Osteocyte (in vitro differentiated cells): ENCODE measurements at places on chromosomes 12 and 14. TPM values are rescaled to one million over a fixed set of nuclear protein-coding genes. Genes with fewer than 3 reads are reported as not detected.

DNA sequence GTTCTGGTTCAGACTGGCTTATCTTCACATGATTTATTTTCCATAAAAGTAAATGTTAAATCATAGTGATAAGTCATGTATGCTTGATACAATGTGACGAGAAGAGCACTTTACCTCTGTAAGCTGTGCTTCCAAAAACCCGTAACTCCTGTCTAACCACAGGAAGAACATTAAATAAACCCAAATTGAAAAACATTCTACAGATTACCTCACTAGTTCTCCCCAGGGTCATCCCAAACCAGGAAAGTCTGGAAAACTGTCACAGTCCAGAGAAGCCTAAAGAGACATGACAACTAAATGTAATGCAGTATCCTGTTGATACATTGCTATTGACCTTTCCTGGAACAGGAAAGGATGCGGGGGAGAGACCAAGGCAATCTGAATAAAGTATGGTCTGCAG lies 32.5 kb upstream of the DUSP6 start:
- no peaks in the 10 kb centered on the region for H3K36me3 ChIP-seq
- no peaks in the 10 kb centered on the region for H3K27me3 ChIP-seq
- no peak for DNase-seq

DNA sequence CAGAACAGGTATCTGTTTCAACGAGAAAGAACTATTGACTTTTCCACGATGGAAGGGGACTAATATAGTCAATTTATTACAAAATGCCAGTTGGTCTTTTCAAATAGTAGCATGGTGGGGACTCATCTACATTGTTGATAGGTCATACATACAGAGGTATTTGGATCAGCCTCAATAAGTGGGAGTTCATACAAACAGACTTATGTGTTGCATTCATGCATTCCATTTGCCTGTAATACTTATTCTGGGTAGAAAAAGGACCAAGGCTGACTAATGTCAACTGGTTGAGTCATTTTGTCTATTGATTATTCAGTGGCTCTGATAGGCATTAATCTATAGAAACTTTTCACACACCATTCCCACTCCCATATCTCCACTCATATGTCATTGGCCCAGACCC lies 41.5 kb upstream of the GLIPR1 start:
- H3K36me3 ChIP-seq: no peaks in the 10 kb centered on the region
- H3K4me1 ChIP-seq: peaks cover 4% of the 10 kb centered on the region
- no peak overlapping the region for H3K4me3 ChIP-seq
- no peak for DNase-seq
- no peak overlapping the region for H3K27ac ChIP-seq

DNA sequence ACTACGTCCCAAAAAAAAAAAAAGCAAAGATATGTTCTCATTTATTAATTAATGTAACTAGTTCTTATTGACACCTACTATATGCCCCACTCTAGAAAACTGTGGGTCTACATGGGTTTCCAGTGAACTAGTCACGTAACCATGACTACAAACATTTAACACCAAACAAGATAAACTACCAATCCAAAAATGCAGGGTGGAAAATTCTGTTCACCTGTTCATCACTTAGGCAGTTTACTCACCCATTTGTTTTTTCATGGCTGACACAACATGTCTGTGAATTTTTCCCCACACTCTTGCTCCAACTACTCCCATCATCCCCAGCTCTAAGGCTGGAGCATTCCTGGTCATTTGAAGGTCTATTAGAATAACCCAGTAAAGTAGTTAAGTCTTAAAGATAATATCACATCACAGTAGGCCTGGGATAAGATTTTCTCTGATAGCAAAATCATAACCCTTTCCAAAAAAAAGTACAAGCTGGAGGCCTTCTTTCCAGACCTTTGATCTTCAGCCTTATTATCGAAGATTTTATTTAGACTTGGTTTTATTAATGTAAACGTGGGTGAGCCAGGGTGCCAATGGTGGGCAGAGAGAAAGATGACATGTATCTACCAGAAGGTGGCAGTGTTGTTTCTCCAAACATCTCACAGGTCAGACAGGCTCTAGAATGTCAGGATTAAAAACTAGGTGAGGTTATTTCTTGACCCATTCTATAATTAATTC lies 61.6 kb upstream of the DAAM1 start:
- H3K4me3 ChIP-seq: no peak overlapping the region
- H3K36me3 ChIP-seq: no peaks in the 10 kb centered on the region
- DNase-seq: no peak
- no peak overlapping the region for H3K27ac ChIP-seq
- peaks cover 42% of the 10 kb centered on the region for H3K27me3 ChIP-seq

- no peak for DNase-seq
- no peak overlapping the region for H3K4me3 ChIP-seq
- H3K36me3 ChIP-seq: no peaks in the 10 kb centered on the region
- H3K27ac ChIP-seq: peak overlapping the region; percentile 2
These were observed 6.4 kb upstream of the PTMS start for GRCh38 chr12:6759741-6760140.

- H3K27me3 ChIP-seq: peaks cover 19% of the 10 kb centered on the region
- H3K4me3 ChIP-seq: no peak overlapping the region
- no peaks in the 10 kb centered on the region for H3K36me3 ChIP-seq
- DNase-seq: no peak
These were observed 12.3 kb upstream of the LMO3 start for GRCh38 chr12:16618256-16618655.

DNA sequence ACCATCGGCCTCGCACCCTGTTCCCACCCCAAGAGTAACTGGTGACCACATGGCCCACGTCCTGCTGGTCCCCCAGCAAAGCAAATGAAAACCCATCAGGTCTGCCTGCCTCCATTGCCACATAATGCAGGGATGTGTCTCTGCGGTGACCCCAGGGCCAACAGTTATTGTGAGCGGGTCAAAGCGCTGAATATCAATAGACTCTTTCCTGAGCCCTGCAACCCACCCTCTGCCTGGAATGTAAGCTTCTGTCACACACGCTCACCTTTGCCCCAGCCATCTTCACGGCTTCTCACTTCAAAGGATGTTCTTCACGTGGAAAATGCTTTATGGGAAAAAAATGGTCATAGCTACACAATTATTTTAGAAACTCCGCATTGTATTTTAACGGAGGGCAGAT lies 63.9 kb downstream of the FZD10 start:
- no peak for DNase-seq
- H3K27me3 ChIP-seq: no peaks in the 10 kb centered on the region
- no peak overlapping the region for H3K4me3 ChIP-seq
- H3K4me1 ChIP-seq: no peaks in the 10 kb centered on the region

DNA sequence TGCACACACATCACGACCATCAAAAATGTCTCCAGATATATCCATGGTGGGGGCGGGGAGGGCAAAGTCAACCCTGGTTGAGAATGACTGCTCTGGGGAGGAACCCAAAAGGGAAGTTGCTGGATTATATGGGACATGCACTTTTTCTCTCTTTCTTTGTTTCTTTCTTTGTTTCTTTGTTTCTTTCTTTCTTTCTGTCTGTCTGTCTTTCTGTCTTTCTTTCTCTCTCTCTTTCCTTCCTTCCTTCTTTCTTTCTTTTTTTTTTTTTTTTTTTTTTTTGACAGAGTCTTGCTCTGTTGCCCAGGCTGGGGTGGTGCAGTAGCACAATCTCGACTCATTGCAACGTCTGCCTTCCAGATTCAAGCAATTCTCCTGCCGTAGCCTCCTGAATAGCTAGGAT lies 71.5 kb downstream of the TBX5 start:
- H3K27me3 ChIP-seq: no peaks in the 10 kb centered on the region
- no peak for DNase-seq
- no peaks in the 10 kb centered on the region for H3K4me1 ChIP-seq
- no peaks in the 10 kb centered on the region for H3K36me3 ChIP-seq

- no peak overlapping the region for H3K27ac ChIP-seq
These were observed 36.3 kb upstream of the HECTD1 start for GRCh38 chr14:31243860-31244259.

GRCh38 chr12:50103767-50104321 lies at the start of gene GPD1:
Gene GPD1 (plus strand): TSS chr12:50104008. CDS start chr12:50104051, 43 bp downstream.
- no peaks in the 10 kb centered on the region for H3K27me3 ChIP-seq
- no peak within 1 kb of the TSS for H3K27ac ChIP-seq
- peaks cover 14% of the 10 kb centered on the region for H3K36me3 ChIP-seq
- H3K4me1 ChIP-seq: peaks cover 9% of the 10 kb centered on the region
- DNase-seq: no peak

DNA sequence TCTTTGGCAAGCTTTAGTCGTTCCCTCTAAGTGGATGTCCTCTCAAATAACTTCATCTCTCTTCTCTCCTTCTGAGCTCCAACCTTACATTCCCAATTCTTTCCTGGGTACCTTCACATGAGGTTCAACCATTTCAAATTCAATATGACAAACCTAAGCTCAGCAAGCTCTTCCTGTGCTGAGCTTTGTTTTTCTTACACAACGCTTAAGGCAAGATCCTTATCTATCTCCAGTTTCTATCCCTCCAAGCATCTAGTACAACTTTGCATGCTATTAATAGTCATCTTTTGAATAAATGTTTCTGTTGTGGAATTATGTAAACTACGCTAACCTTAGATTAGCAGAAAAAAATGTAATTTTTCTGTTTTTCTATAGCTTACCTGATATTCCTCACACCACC lies 63.7 kb upstream of the IFNG-AS1 start:
- H3K36me3 ChIP-seq: no peaks in the 10 kb centered on the region
- peaks cover 27% of the 10 kb centered on the region for H3K4me1 ChIP-seq
- no peak overlapping the region for H3K27ac ChIP-seq
- no peaks in the 10 kb centered on the region for H3K27me3 ChIP-seq
- DNase-seq: no peak
- no peak overlapping the region for H3K4me3 ChIP-seq

GRCh38 chr14:20711685-20712084 lies 23.1 kb downstream of the ANG start:
- H3K27ac ChIP-seq: no peak overlapping the region
- no peak for DNase-seq
- peaks cover 12% of the 10 kb centered on the region for H3K4me1 ChIP-seq
- H3K36me3 ChIP-seq: no peaks in the 10 kb centered on the region
- H3K4me3 ChIP-seq: no peak overlapping the region

GRCh38 chr14:72774894-72775620 lies 118.8 kb downstream of the DPF3 start:
- peaks cover 3% of the 10 kb centered on the region for H3K36me3 ChIP-seq
- no peak overlapping the region for H3K27ac ChIP-seq
- no peak for DNase-seq
- H3K4me1 ChIP-seq: peaks cover 4% of the 10 kb centered on the region

- no peak overlapping the region for H3K4me3 ChIP-seq
- H3K4me1 ChIP-seq: peaks cover 18% of the 10 kb centered on the region
- DNase-seq: no peak
These were observed 56.3 kb downstream of the SETD3 start for GRCh38 chr14:99424306-99424877.

DNA sequence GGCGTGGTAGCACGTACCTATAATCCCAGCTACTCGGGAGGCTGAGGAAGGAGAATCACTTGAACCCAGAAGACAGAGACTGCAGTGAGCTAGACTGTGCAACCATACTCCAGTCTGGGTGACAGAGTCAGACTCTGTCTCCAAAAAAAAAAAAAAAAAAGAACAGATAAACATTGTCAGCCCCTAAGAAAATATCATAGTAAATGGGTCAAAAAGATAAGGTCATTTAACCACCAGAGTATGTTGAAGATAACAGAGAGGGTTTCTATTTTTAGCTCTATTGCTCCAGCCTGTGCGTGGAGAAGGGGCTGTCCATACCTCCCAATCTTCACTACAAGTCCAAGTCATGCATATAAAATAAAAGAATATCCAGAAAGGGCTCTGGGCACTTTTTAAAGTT lies 15.4 kb downstream of the LGMN start:
- no peak overlapping the region for H3K4me3 ChIP-seq
- no peak for DNase-seq
- peaks cover 19% of the 10 kb centered on the region for H3K36me3 ChIP-seq

DNA sequence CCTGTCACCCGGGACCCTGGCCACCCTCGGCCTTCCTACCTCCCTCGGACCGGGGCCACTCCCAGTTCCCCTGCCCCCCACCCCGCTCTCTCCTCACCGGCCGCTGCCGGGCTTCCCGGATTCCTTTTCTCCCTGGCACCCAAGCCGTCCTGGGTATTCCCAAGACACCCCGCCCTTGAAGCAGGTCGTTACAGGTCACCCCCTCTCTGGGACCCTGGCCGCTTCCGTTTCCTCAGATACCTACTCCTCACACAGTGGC lies 493 bp downstream of the NUMB start:
- DNase-seq: peak; percentile 84
- H3K36me3 ChIP-seq: no peaks in the 10 kb centered on the region
- peaks cover 45% of the 10 kb centered on the region for H3K4me1 ChIP-seq
- H3K27me3 ChIP-seq: no peaks in the 10 kb centered on the region
- peak overlapping the region; percentile 98 for H3K4me3 ChIP-seq

- H3K36me3 ChIP-seq: no peaks in the 10 kb centered on the region
- peaks cover 2% of the 10 kb centered on the region for H3K4me1 ChIP-seq
- DNase-seq: no peak
- H3K27ac ChIP-seq: no peak overlapping the region
- no peaks in the 10 kb centered on the region for H3K27me3 ChIP-seq
- no peak overlapping the region for H3K4me3 ChIP-seq
These were observed 111.6 kb upstream of the BTG1 start for GRCh38 chr12:92257261-92257660.

- no peaks in the 10 kb centered on the region for H3K4me1 ChIP-seq
- no peak for DNase-seq
These were observed 75.1 kb downstream of the ADGRD1 start for GRCh38 chr12:131028587-131029338.

DNA sequence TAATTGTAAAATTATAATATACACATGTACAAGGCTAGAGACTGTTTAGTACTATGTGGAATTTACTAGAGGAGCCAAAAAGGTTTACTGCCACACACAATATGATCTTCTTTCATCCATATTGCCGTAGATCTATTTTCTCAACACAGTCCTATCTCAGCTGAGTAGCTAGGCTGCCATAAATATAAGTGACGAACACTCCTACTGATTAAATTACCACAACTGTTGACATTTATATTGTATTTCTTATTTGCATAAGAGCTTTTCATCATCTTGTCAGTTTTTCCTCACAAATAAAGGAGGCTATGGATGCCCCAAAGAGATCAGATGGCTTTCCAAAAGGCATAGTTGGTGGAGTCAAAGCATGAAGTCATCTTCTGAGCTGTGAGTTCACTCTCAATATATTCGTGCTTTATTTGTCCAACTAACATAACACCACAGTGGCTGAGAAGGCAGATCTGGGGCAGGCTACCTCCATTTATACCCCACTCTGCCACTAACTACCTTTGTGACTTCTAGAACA lies 78.6 kb downstream of the CCDC59 start:
- no peak overlapping the region for H3K27ac ChIP-seq
- H3K4me1 ChIP-seq: no peaks in the 10 kb centered on the region
- DNase-seq: no peak
- no peaks in the 10 kb centered on the region for H3K27me3 ChIP-seq

GRCh38 chr12:124720681-124721500 lies 142.8 kb downstream of the SCARB1 start:
- peak overlapping the region; percentile 46 for H3K27ac ChIP-seq
- no peaks in the 10 kb centered on the region for H3K27me3 ChIP-seq
- H3K4me1 ChIP-seq: peaks cover 21% of the 10 kb centered on the region
- DNase-seq: no peak
- no peak overlapping the region for H3K4me3 ChIP-seq

The HOXC6 gene
- not detected in 2 replicates for total RNA-seq

The SDSL gene
- total RNA-seq: 4.4 and 6.2 TPM in 2 replicates

The ACOT6 gene
- not detected in 2 replicates for total RNA-seq

The SLC5A8 gene
- total RNA-seq: not detected in 2 replicates

The LRP1 gene
- 591 and 603 TPM in 2 replicates for total RNA-seq

The DCAF11 gene
- total RNA-seq: 50.2 and 52.8 TPM in 2 replicates

The OTOGL gene
- 0.19 and 0.21 TPM in 2 replicates for total RNA-seq

The MEG3 gene
- not detected in 2 replicates for total RNA-seq

The LMNTD1 gene
- not detected in 2 replicates for total RNA-seq

The RTL1 gene
- not detected in 2 replicates for total RNA-seq

The NEMP1 gene
- total RNA-seq: 12.1 and 14.5 TPM in 2 replicates

The SLC16A7 gene
- 30.4 and 32.6 TPM in 2 replicates for total RNA-seq

The BCL2L2 gene
- total RNA-seq: 21.6 and 27.9 TPM in 2 replicates

The KRT81 gene
- 0.50 and 0.83 TPM in 2 replicates for total RNA-seq
